Fibroblast of skin of back (primary cell): ENCODE measurements at places on chromosomes 3 and 15.

DNA sequence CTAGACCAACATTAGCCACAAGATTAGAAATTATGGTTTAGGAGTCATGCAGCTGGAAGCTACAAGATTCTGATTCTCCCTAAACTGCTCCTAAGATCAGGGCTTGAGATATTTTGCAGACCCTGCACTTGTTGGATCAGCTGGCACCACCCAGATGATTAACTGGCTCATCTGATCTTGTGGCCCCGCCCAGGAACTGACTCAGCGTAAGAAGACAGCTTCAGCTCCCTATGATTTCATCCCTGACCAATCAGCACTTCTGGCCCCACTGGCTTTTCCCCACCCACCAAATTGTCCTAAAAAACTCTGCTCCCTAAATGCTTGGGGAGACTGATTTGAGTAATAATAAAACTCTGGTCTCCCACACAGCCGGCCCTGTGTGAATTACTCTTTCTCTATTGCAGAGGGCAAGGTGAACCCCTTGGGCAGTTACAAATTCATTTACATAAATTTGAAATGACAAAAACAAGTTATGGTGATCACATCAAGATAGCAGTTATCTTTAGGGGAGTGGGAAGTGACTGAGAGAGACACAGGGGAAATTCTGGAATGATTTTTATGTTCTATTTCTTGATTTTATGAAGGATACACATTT lies 76.5 kb downstream of the CD200R1L start:
- DNase-seq: peak; percentile 93

DNA sequence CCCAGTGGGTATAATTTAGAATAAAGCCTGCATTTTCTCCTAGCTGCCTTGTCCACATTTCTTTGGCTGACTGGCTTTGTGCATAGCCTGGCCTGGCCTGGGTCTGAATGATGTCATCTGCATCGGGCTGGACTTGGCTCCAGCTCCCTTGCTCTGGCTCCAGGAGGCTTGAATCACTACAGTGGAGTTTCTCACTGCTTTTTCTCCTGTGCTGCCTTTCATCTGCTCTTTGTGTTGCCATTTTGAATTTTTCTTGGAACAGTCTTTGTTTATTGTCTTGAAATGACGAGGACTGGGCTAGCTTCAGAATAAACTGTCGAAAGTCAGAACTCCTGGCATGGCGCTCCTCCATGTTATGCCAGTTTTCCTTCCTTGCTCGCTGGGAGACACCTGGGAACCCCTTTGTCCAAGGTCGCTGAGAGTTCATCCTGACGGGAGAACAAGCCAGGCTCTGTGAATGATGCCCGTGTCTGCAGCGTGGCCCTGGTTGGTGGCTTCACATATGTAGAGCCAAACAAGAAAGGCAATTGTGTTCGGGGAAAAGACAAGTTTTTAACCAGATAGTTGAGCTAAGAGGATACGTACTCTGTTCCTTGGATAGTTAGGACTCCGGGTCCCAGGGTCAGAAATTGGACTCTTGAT lies 258.9 kb downstream of the PDZRN3 start:
- peak; percentile 15 for DNase-seq

- DNase-seq: no peak
Measured at GRCh38 chr3:120756061-120756460, 13.5 kb downstream of the GTF2E1 start.

DNA sequence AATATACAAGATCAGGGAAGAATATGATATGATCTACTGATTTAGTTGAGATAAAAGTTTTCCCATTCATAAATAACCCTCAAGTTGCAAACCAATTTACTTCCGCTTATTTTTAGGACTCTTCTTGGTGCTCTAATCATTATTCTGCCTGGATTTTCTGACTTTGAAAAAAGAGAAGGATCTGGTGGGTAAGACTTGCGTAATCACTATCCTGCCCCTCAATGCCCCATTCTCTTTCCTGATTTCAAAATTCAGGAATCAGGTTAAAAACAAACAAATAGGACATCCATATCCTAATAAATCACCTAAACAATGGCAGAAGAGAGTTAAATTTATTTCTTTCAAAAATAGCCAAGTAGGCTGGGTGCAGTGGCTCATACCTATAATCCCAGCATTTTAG lies 127.5 kb downstream of the CLASP2 start:
- DNase-seq: no peak

DNA sequence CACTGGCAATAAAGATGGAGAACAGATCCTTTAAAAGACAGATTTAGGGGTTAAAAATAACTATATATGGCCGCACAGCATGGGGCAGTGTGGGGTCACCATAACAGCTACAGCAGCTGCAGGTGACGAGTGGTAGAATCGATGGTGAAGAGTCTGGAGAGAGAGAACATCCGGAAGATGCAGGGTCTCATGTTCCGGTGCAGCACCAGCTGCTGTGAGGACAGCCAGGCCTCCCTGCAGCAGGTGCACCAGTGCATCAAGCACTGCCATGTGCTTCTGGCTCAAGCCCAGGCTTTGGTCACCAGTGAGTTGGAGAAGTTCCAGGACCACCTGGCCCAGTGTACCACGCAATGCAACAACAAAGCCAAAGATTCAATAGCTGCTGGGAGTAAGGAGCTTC lies 93.7 kb upstream of the IMPG2 start:
- no peak for DNase-seq

DNA sequence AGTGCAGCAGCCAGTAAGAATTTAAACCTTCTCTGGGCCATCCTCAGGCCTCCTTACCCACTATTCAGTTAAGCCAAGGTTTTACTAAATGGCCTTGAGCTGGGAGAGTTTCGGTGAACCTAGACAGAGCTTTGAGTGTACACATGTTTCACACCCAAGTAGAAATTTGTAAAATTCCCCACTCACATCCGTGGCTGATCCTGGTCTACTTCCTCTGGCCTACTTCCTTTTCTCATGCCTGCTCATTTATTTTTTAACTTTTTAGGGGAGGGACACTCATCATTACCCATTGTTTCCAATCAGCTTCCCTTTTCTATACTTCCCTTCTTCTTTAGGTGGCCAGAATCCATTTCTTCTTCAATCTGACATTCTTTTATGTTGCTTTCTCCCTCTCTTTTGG lies 7.6 kb downstream of the CX3CR1 start:
- DNase-seq: no peak

GRCh38 chr3:37489355-37489754 lies 315.0 kb upstream of the LRRFIP2 start:
- no peak for DNase-seq

DNA sequence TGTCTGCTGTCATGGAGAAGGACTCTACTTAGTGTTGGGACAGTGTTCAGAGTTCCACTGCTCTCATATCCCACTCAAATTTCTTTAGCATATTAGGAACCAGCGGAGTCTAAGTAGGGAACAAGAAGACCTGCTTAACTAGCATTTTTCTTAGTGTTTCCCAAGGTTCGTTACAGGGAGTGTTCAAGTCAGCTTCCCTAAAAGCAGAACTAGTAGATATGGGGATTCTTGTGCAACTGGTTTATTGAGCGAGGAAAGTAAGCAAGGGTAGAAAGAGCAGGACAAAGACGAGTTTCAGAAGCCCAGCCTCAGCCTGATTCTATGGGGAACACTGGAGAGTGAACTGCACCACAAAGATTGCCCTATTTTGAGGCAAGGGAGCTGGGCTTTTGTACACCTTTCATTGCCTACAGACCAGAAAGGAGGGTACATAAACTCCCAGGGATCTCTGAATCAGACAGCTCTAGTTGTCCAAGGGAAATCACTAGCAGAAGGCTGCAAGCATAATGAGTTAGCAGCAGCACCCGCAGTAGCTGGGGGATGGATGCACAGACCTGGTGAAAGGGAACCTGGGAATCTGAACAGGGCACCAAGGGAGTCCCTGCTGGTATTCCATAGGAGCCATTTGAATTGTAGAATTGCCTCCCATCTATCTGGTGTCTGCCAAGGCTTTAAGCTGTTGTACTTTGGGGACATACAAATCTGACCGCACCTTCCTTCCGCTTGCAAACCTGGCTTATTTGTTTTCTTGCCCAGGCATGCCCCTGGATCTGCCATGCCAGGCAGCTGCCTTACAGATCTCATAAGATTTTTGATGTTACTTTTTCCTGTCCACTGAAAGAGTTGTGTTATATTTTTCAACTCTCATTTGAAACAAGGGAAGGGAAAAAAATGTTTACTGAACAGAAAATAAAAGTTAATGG lies 15.1 kb downstream of the CMTM7 start:
- DNase-seq: no peak

GRCh38 chr15:100332231-100332630 lies 9.5 kb downstream of the ADAMTS17 start:
- no peak for DNase-seq

DNA sequence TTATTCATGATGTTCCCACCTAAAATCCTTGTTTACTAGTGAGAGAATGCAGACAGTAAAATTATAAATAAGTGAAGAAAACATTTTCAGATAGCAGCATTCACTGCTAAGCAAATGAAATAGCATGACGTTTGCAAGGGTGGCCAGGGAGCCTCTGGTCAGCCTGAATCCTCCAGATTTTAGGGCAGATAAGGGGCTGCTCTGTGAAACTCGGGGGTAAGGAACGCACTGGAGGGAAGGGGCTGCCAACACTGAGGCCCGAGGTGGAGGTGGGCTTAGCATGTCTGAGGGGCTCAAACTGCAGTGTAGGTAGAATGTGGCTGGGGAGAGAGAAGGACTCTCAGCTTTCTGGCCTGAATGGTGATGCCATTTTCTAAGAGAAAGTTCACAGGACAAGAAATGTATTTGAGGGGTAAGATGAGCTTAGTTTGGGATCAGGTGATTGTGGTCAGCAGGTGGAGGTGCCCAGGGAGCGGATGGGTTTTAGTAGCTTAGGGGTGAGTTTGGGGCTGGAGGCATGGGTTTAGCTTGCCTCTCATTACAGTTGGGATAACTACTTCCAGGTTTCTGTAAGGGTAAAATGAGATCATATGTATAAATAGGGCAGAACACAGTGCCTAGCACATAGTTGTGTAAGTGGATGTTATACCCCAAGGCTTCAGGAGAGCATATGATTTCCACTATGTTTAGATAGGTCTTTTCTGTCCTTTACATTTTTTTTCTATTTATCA lies 20.5 kb downstream of the GPR171 start:
- no peak for DNase-seq

DNA sequence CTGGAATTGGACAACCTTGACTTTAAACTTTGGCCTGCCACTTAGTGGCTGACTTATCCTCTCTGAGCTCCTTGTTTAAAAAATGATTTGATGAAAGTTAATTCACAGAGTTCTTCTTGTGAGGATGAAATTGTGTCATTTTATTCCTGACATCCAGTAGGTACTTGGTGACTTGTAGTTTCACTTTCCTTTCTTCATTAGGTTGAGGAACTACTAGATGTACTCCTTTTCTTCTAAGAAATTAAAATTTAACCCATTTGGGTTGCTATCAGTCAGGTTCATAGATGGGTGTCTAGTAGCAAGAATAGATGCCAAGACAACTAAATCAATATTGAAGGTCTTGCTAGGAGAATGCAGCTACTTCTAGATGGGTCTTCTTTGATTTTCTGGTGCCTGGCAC lies 5.2 kb downstream of the NR1D2 start:
- DNase-seq: no peak

DNA sequence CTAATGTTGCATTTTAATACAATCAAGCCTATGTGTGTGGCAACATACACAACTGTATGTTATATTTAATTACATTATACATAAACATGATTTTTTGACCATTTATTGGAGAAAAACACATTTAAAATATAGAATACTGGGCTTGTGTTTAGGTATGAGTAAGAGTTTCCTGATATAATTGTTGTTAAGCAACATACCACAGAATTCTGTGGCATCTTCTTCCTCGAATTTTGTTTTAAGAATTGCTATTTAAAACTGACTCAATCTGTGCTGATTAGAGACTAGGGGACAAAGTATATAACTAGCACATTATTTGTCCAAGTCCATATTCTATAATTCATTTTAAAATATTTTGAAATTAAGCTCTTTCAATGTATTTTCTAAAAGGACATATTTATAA lies 376.8 kb upstream of the THBS1 start:
- peak; percentile 67 for DNase-seq

DNA sequence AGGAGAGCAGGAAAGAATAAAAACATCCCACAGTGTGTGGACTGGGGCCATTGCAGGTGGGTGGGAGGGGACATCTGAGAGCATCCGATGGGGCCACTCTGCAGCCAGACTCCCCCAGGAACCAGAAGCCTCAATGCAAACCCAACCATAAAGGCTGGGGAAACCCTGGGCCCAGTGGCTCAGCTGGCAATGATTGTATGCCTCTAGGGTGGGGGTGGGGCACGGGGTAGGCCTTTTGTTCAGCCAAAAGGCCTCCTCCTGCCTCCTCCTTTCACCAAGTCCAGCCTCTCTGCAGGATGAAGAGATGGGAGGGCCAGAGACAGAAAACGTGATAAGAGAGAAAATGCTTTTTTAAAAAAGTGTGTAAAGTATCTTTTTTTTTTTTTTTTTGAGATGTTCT lies 45.5 kb upstream of the HERC1 start:
- DNase-seq: no peak

GRCh38 chr15:64343841-64344240 lies 12.1 kb downstream of the CSNK1G1 start:
- DNase-seq: peak; percentile 62

- DNase-seq: no peak
Measured at GRCh38 chr3:52530918-52531826, 2.5 kb downstream of the NT5DC2 start.

DNA sequence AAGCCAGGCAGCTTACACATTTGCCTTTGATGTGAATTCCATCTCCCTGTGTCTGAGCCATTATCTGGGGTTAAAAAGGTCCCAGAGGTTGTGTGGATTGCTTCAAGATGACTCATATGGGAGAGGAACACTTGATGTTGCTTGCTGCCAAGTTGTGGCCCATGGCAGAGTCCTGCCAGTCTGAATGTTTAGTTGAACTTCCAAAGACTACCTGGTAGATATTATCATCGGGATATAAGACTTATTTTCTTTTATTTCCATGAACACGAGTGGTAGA lies 85.6 kb downstream of the TJP1 start:
- peak; percentile 56 for DNase-seq

DNA sequence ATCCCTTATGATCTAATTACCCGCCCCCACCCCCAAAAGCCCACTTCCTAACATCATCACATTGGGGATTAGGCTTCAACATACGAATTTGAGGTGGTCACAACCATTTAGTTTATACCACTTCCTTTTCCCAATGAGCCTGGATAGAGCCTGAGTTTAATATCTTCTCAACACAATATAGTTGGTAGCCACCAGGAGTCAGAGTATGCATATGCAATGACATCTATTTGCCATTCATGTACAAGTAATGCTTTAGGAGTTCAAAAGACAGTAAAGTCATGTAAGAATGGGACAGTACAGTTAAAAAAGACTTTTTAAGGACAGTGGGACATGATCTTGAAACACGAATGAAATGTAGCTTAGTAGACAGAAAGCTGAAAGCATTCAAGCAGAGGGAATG lies 172.4 kb downstream of the DCLK3 start:
- peak; percentile 30 for DNase-seq

- DNase-seq: no peak
Measured at GRCh38 chr3:186526256-186526606, 17.9 kb downstream of the CRYGS start.
